ENCODE measurements at places on chromosomes 6 and 20.

GRCh38 chr6:1212919-1213318, 99.0 kb upstream of the FOXQ1 start:
- DNase-seq = no peak

DNA sequence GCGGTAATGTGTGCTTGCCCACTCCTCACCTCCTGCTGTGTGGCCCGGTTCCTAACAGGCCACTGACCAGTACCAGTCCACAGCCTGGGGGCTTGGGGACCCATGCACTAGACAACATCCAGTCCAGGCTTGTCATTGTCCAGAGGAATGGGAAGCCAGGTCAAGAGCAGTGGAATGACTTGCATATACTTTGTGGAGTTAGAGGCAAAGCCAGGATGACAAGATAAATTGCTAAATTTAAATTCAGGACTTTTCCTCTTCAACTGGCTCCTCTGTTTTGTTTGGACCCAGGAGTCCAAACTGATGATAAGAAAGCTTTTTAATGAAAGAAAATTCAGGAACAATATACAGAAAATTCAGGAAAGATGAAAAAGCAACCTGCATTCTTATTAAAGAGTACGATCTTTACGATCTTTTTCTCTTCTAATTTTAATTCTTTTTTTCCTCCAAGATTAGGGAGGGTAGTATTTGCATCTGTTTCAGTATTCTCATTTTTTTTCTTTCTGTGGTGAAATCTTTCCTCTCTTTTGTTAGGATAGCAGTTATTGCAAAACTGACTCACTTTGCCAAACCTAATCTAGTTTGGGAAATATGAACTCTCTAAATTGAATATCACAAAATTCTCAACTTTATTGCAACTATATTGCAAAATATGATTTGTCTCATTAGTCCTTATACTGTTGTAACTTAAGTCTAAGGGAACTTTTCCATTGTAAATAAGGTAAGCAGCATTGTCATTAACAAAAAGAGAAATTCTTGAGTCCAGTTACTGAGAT, 48.2 kb downstream of the DCBLD1 start:
- DNase-seq = no peak

DNA sequence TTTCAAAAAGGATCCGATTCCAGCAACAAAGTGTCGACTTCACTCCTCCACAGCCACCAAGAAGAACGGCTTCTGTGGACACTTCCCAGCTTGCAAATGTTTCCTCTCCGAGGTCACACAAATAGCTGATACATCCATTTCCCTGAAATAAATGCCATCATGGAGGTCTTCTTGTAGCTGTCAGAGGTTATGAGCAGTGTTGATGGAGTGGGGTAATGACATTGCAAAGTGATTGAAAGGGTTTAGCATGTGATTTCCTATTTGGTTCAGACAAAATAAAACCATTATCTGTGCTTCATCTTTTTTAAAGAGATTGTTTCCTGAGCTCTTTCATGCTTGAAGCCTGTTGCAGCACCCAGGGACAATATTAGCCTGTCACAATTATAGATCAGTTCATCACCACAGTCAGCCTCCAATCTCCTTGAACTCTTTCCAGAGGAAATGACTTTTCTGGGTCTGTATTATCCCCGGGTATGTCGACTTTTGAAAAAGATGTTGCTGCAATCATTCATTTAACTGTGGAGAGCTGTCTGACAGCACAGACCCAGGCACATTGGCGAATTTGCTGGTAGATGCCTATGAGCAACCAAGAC, 16.9 kb upstream of the KIF16B start:
- no peak for DNase-seq

DNA sequence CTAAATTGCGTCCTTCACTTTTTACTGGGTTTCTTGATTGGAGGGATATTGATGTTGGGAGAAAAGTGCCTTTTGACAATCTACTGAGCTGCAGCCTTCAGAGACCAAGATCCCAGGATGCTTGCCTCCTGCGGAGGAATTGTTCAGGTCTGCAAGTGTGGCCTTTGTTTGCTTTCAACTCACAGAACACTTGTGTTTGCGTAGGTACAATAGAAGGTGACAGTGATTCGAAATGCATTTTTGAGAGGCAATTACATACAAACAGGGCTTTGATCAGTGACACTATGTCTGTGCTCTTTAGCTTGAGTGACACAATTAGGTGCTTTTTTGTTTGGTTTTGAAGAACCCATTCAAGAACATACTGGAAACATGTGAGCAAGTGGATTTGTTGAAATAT, 600.6 kb downstream of the QKI start:
- DNase-seq = no peak

DNA sequence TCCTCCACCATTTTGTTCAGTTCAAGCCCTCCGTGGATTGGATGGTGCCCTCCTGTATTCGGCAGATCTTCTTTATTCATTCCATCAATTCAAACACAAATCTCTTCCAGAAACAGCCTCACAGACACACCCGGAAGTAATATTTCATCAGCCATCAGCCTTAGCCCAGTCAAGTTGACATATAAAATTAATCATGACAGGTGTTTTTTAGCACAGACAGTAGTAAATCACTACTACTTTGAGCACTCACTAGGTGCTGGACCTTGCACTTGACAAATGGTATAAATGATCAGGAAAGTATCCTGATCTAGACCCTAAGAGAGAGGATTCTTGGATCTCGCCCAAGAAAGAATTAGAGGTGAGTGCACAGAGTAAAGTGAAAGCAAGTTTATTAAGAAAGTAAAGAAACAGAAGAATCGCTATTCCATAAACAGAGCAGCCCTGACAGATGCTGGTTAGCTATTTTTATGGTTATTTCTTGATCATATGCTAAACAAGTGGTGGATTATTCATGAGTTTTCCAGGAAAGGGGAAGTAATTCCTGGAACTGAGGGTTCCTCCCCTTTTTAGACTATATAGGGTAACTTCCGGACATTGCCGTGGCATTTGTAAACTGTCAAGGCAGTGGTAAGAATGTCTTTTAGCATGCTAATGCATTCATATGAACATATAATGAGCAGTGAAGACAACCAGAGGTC, 194.6 kb upstream of the LAMP5 start:
- no peak for DNase-seq

DNA sequence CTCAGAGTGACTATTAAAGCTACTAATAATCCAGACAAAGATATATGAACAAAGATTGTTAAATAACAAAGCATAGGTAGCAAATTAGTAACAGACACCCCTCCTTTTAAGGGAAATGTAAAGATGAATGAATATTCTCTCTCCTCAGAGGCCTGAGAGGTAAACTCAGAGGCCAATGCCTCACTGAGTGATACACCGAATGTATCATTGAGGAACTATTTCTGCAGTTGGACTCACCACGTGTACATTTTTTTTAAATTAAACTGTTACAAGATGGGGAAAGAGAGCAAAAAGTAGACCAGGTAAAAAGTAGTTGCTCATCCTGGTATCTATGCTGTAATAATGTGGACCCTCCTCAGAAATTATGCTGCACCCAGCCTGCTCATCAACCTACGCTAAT, 72.3 kb upstream of the IPCEF1 start:
- DNase-seq = no peak

GRCh38 chr20:16241911-16242310, 331.3 kb downstream of the KIF16B start:
- no peak for DNase-seq

- DNase-seq = no peak
These were observed 95.5 kb upstream of the AFDN start for GRCh38 chr6:167731216-167731615.

- peak; percentile 25 for DNase-seq
These were observed 123.0 kb downstream of the SASH1 start for GRCh38 chr6:148465670-148466069.

- DNase-seq = no peak
These were observed 73.4 kb upstream of the NRSN1 start for GRCh38 chr6:24052590-24052961.

- no peak for DNase-seq
These were observed 113.9 kb downstream of the ALDH8A1 start for GRCh38 chr6:134835993-134836392.

- no peak for DNase-seq
These were observed 138.3 kb upstream of the CDYL start for GRCh38 chr6:4637691-4638433.

- DNase-seq = no peak
These were observed 21.7 kb upstream of the BHLHE23 start for GRCh38 chr20:63028461-63028921.

- no peak for DNase-seq
These were observed 4.5 kb upstream of the TCEA2 start for GRCh38 chr20:64058536-64058935.

DNA sequence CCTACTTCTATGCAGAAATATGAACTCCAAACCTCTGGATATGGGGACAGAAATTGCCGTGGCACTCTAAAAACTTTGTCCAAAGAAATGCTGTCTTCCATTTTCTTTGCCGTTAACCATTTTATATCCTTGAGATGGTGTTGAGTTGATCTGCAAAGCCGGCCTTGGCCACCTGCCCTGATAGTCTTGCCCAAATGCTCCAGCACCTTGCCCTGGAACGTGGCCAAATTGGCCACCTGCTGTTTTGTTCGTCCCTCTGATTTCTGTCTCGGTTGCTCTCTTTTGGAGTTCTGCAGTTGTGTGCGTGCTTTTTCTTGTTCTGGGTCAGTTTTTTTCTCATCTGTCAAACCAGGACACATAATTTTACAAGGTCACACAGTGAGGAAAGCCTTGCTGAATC, 239.7 kb upstream of the GMDS start:
- no peak for DNase-seq

DNA sequence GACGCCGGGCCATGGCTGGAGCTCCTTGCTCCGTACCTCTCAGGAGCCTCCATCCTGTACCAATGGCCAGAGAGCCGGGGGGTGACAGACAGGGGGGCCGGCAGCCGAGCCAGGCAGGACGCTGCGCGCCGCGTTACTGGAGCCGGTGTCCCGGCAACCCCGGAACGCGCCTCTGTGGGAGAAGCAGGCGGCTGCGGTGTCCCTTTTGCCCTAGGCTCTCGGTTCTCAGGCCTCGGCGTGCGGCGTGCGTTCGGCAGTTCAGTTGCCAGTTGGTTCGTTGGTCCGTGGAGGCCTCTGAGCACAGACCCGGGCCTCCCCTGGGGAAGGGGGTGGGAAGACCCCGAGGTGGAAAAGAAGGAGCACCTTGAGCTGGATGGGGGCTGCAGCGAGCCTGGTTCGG, at the start of gene SPATS1:
TSS of gene SPATS1 (plus strand) at position 162 of the 400 bp plus-strand sequence. CDS start 446 bp downstream, outside the sequence.
- peak; percentile 16 for DNase-seq

DNA sequence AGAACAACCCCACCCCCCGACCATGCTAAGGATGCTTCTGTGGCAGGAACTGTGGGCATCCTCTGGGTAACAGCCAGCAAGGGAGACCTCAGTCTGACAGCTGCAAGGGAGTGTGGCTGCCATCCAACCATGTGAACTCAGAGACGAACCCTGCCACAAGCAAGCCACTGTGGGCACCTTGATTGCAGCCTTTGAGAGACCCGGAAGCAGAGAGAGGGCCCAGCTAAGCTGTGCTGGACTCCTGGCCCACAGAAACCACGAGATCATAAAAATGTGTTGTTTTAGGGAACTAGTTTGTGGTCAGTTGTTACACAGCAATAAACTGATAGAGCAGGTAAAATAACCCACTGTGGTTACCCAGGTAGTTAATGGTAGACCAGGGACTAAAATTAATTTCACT, 414.6 kb downstream of the CDH26 start:
- no peak for DNase-seq

- no peak for DNase-seq
These were observed 15.0 kb downstream of the CPNE5 start for GRCh38 chr6:36824253-36824652.

GRCh38 chr20:22492497-22492896, 91.9 kb downstream of the FOXA2 start:
- DNase-seq = no peak

DNA sequence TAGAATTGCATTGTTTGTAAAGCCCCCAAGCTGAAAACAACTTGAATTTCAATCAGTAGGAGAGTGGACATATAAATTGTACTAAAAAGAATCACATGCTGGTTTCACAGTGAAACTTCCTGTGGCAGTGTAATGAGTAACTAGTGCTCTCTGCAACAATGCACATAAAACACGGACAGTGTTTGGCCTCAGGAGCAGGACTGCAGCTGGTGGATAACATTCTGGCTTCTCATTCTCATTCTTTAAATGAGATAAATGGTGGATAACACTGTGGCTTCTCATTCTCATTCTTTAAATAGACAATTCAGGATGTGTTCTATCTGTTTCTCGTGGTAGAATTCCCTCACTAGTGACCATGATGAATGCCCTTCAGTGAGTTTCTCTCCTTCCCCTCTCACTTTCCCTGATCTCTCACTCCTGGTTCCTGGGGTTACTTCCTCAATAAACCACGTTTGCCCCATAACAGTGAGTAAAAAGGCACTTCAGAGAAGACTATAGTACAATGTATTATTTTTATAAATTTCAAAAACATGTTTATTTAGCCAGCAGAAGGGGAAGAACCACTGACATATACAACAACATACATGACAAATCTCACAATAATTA, 59.9 kb downstream of the SLC22A2 start:
- DNase-seq = no peak

GRCh38 chr6:113970805-113971676, at the start of gene HDAC2:
Gene HDAC2 (minus strand): TSS chr6:113971148. CDS start chr6:113970908, 240 bp downstream.
- peak; percentile 91 for DNase-seq

DNA sequence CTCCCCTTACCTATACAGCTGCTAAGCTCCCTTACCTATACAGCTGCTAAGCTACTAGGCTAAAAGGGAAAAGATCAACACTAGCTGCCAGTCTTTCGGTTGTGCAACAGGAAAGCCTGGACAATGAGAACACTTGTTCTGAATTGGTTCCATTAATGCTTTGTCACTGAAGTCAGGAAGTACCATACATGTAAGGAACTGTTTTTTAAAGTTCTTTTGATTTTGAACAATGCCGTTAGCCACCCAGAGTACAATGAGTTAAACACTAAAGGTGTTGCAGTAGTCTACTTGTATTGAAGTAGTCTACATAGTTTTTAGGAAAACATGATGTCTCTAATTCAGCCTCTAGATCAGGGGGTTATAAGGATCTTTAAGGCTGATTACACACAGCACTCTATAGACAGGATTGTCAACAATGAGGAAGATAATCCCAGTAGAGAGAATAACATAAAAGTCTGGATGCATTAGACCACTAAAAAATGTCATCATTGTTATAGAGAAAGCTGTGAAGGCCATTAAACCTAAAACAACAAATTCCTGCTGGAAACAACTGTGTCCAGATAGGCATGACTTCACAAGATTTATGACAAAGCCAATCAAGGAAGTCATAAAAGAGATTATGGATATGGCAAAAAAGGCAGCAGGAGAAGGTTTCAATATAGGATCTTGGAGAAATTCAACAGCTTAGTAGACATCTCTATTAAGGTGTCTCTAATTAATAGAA, 306.3 kb downstream of the PHF3 start:
- DNase-seq = no peak

- no peak for DNase-seq
These were observed 169.2 kb upstream of the MANEA start for GRCh38 chr6:95408111-95408510.

Data from heart left ventricle (tissue), 16 donors.